ENCODE measurements at places on chromosomes 4 and X. TPM values are rescaled to one million over a fixed set of nuclear protein-coding genes. Genes with fewer than 3 reads are reported as not detected.

DNA sequence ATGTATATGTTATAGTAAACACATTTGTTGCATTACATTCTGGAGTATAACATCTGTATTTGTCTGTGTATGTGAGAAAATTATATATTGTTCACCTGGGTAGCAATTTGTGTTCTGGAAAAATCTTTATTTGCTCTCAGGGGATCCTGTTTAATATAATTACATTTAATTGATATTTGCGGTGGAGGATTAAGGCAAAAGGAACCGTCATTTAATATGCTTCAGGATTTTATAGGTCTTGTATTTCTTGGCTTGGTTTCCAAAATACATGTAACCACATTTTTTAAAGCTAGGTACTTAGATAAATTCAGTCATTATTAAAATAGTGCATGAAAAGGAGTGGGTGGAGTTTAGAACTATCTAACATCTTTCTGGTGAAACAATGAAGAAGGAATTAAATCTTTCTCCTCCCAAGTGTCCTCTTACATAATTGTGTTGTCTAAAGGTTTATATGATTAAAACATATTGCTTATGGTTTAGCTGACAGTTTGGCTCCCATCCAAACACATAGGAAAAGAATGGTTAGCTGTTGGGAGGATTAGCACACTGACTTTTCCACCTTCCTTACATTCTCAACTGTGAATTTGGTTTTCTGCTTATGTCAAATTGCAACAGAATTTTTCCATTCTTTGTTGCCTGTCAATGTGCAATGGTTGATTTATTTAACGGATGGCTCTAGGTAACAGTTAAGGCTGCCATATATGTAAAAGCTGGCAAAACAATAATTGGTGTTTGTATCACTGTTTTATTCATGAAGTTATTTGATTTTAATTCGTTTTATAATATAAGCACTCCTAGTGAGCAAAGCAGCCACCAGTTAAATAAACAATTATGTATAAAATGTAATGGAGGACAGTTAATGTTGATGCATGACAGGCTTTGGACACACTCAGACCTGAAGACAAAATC lies 250.8 kb upstream of the SFRP2 start:
- no peaks in the 10 kb centered on the region for H3K36me3 ChIP-seq
- no peak overlapping the region for H3K27ac ChIP-seq
- no peak overlapping the region for H3K4me3 ChIP-seq
- no peaks in the 10 kb centered on the region for H3K4me1 ChIP-seq
- no peak for DNase-seq

Gene SHISA3
- total RNA-seq, result 0.21 TPM

GRCh38 chrX:20514358-20514757 lies 247.6 kb upstream of the RPS6KA3 start:
- peak; percentile 4 for DNase-seq
- H3K27ac ChIP-seq, result no peak overlapping the region
- peaks cover 16% of the 10 kb centered on the region for H3K27me3 ChIP-seq
- no peak overlapping the region for H3K4me3 ChIP-seq
- H3K4me1 ChIP-seq, result peaks cover 32% of the 10 kb centered on the region

GRCh38 chrX:78831523-78831922 lies 84.0 kb downstream of the LPAR4 start:
- no peak overlapping the region for H3K4me3 ChIP-seq
- H3K4me1 ChIP-seq, result no peaks in the 10 kb centered on the region
- H3K36me3 ChIP-seq, result no peaks in the 10 kb centered on the region
- no peaks in the 10 kb centered on the region for H3K27me3 ChIP-seq
- no peak for DNase-seq
- no peak overlapping the region for H3K27ac ChIP-seq

- no peak overlapping the region for H3K4me3 ChIP-seq
- H3K27ac ChIP-seq, result no peak overlapping the region
- H3K36me3 ChIP-seq, result peaks cover 3% of the 10 kb centered on the region
Measured at GRCh38 chr4:53019485-53020382, 157.6 kb downstream of the RASL11B start.

GRCh38 chr4:112550728-112551127 lies 34.7 kb upstream of the NEUROG2 start:
- H3K36me3 ChIP-seq, result peaks cover 11% of the 10 kb centered on the region
- no peak overlapping the region for H3K27ac ChIP-seq
- no peaks in the 10 kb centered on the region for H3K27me3 ChIP-seq
- H3K4me1 ChIP-seq, result no peaks in the 10 kb centered on the region
- H3K4me3 ChIP-seq, result no peak overlapping the region

All from activated naive CD8-positive, alpha-beta T cell treated with anti-CD3 and anti-CD28 coated beads for 36 hours (primary cell).